ENCODE measurements at places on chromosomes 6 and 20.

DNA sequence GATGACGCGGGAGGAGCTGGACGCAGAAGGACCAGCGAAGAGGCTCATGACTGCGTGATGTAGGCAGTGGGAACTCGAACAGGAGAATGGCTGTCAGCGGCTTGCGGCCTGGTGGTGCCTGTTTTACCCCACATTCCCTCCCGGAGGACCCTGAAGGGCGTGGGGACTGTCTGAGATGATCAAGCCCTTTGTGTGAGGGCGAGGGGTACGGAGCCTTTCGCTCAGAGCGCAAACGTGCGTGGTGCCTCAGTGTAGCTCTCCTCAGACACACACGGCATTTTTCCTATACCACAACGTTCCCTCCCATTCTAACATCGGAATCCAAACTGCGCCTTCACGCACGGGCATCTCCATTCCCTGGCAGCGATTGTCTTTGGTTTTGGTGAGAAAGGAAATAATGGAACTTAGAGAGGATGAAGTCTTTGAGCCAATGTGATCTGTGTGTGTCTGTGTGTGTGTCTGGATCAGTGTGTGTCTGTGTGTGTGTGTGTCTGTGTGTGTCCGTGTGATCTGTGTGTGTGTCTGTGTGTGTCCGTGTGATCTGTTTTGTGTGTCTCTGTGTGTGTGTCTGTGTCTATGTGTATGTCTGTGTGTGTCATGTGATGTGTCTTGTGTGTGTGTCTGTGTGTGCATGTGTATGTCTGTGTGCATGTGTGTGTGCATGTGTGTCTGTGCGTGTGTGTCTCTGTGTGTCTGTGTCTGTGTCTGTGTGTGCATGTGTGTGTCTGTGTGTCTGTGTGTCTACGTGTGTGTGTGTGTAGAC, 5.3 kb downstream of the PTK6 start:
- no peak for DNase-seq

GRCh38 chr6:37625591-37626374, 71.9 kb downstream of the MDGA1 start:
- no peak for DNase-seq

- peak; percentile 14 for DNase-seq
These were observed 1.9 kb upstream of the BMP2 start for GRCh38 chr20:6765469-6766058.

GRCh38 chr6:165985806-165986299, 181.8 kb downstream of the TBXT start:
- no peak for DNase-seq

GRCh38 chr20:37894454-37894853, 8.5 kb upstream of the VSTM2L start:
- no peak for DNase-seq

DNA sequence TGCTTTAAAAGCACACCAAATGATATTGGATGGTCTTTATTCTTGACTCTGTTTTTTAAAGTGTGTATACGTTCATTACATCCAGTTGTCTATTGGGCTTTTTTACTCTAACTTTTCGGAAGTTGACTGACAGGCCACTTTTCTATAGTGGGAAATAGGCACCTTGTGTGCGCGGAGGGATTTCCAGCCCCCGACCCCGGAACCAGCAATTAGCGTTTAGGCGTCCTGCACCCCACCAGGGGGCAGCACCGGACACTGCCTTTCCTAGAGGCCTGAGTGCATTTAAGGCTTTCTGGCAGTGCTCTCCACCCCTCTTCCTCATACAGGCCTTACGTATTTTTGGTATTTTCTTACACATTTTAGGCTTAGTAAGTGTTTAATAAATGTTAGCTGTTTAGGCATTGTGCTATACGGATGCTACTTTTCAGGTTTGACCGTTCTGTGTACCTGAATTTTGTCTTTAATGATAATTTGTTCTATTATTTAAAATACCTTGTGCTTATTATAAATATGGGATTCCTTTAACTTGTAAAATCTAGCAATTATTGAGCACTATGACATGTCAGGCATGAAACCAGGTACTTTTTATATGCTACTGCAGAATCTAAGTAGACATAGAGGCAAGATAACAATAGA, 231.8 kb downstream of the BCKDHB start:
- DNase-seq = peak; percentile 82

- DNase-seq = no peak
These were observed 34.3 kb upstream of the FOXC1 start for GRCh38 chr6:1575210-1576041.

DNA sequence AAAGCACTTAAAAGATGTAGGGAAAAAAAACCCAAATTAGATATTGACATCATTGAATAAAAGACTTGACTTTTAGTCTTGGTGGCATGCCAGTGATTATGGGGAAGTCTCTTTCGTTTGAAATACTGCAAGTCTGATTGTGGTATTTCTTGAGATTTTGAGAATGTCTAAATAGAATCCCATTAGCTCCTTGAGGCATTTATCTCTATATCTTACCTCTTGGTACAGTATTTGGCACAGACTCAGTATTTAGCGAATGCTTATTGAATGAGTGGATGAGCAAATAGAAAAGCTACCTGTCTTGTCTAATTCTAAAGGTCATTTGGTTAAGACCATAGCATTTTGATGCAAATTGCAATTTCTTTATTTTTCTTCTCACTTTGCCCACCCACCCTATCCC, 156.5 kb downstream of the TFAP2B start:
- DNase-seq = no peak

GRCh38 chr20:10132387-10132786, 86.2 kb upstream of the SNAP25 start:
- no peak for DNase-seq

- DNase-seq = no peak
These were observed 57.5 kb downstream of the FOXC1 start for GRCh38 chr6:1667012-1667804.

DNA sequence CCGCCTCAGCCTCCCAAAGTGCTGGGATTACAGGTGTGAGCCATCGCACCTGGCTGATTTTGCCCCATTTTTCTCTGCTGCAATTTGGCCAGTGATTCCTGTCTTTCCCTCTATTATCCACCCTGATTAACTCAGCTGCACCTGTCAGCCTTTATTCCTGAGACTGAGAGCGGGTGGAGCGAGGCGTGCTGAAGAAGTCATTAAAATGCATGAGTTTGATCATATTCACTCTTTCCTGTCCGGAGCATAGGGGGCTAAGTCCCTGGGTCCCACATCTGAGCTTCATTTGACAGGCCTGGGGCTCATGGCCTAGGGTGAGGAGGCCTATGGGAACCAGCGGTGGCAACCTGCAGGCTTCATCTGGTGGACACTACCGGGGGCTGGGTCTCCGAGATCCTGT, 25.7 kb upstream of the CTNNBL1 start:
- DNase-seq = no peak

- DNase-seq = no peak
These were observed 165.4 kb downstream of the CDH26 start for GRCh38 chr20:60123652-60124051.

GRCh38 chr6:90663873-90664272, 77.0 kb upstream of the MAP3K7 start:
- DNase-seq = no peak

- DNase-seq = no peak
These were observed 20.2 kb downstream of the KIF25 start for GRCh38 chr6:168017629-168018028.

GRCh38 chr6:28565823-28566526, 40.3 kb downstream of the GPX5 start:
- no peak for DNase-seq

DNA sequence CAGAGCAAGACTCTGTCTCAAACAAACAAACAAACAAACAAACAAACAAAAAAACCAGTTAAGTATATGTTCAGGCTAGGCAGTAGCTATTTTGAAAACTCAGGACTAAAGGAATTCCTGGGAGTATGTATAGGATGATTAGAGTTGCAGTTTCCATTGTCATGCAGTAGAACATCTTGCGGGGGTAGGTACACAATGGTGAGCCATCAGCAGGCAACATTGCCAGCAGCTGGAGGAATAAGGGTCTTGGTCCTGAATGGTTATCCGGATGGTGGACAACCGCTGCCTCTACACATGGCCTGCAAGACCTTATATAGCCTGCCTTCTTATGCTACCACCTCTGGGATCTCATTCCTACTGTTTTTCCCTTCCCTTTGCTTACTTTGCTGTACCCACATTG, 297.5 kb downstream of the SOX4 start:
- no peak for DNase-seq

- DNase-seq = no peak
These were observed 10.6 kb upstream of the AAR2 start for GRCh38 chr20:36225666-36226065.

DNA sequence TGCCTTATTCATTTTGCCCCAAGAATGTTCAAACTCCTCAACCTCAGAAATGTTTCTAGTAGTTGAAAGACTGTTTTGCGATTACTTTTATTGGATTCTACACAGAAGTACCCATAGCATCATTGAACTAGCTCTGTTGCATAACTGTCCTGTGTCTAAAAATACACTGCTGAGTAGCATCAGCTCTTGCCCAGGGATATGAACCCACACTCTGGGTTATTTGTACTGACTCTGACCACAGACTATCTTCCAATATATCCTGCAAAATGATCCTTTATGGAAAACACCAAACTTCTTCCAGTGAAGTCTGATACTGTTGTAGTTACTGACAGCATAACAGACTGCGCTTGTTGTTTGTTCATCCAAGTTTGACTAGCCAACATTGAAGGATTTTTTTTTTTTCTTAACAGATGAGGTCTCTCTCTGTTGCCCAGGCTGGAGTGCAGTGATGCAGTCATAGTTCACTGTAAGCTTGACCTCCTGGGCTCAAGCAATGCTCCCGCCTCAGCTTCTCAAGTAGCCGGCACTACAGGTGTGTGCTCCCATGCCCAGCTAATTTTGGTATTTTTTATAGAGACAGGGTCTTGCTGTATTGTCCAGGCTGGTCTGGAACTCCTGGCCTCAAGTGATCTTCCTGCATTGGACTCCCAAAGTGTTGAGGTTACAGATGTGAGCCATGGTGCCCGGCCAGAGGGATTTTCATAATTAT, 49.9 kb downstream of the TULP4 start:
- no peak for DNase-seq

DNA sequence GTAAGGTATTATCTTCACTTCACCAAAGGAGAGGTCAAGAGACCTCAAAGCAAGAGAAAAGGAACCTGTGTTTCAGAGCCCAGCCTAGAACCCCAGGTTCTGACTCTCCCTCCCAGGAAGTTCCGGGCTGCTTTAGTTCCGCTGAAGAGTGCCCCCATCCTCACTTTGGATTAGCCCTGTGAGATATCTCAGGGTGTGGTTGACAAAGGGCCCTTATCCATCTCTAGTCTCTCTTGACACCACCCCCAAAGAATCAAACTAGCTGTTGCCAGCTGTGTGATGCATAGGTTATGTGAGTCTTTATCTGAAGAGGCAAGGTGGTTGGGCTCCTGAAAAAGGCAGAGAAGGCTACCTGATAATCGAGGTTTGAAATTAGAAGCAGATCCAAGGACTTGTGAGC, 20.6 kb downstream of the BRPF3 start:
- no peak for DNase-seq

GRCh38 chr6:166435574-166435973, 52.8 kb upstream of the MPC1 start:
- no peak for DNase-seq

DNA sequence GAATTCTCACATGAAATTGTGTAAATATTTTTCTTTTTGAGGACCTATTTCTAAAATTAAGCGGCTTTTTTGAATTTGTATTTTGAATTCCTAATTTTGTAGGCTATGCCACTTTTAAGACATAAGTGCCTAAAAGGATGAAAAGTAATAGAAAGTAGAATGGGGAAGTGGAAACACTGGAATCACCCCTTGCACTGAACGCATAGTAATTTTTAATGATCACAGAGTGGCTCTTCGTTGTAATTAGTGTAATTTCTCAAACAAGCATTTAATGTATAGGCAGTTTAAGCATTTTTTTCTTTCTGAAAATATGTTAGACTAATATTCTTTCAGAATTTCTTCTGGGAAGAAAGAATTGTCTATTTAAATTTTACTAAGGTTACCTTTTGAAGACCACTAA, 73.2 kb downstream of the ARID1B start:
- DNase-seq = no peak

- DNase-seq = no peak
These were observed 396.5 kb downstream of the RNGTT start for GRCh38 chr6:88566746-88567534.

DNA sequence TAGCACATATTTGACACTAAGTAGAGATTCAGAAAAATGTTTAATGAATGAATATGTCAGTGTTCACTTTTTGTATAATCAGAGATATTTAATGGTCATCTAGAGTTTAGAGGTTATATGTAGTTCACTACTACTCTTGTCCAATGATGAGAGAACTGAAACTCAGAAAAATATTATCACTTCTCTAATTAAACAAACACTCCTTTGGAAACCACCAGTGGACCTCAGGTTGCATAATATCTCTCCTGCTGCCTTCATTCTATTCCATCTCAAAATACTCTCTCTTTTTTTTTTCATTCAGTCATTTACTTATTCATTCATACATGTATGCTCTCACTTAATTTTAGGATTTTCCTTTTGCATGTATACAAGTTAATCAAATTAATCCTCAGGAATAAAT, 423.1 kb upstream of the RNF217 start:
- DNase-seq = no peak

- no peak for DNase-seq
These were observed 191.3 kb downstream of the OR2B2 start for GRCh38 chr6:27720607-27721580.

- no peak for DNase-seq
These were observed 41.0 kb downstream of the NINL start for GRCh38 chr20:25544311-25544710.

DNA sequence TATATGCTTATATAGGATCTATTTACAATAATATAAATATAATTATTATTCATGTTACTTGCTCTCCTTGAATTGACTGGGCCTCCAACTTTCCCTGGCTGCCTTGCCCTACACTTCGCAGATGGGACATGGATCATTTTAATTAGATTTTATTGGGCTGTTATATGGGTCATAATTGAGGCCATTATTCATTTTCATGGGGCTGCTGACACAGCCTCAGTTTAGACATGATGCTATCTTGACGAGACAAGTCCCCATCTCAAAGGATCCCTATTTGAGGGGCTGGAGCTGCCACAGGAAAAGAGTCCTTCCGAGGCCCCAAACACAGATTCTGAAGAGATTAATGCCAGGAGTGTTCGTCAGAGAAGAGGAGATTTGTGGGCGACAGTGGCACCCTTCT, 170.4 kb downstream of the DHX35 start:
- no peak for DNase-seq

DNA sequence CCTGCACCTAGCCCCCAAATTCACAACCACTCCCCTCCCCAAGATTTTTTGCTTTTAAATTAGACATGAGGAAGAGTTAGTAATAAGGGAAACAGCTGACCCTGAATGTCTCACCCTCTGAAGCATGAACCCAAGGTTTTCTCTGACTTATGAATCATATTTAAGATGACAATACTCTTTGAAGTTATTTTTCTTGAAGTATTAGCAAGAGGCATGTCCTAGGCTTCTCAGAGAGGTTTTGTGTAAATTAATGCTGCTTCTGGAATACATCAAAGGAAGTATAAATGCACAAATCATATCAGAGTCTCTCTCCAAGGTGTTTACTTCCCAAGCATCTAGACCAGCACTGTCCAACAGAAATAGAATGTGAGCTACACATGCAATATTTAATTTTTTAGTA, 408.1 kb upstream of the MARCKS start:
- no peak for DNase-seq

- no peak for DNase-seq
These were observed 665.6 kb downstream of the DHX35 start for GRCh38 chr20:39627765-39628164.
